ENCODE measurements at places on chromosomes 6 and 20.
A peak's percentile ranks its signal among the peaks of the same experiment; 100 is the strongest.

GRCh38 chr20:22429175-22430153 is 154.9 kb downstream of the FOXA2 start:
- no peak for DNase-seq

DNA sequence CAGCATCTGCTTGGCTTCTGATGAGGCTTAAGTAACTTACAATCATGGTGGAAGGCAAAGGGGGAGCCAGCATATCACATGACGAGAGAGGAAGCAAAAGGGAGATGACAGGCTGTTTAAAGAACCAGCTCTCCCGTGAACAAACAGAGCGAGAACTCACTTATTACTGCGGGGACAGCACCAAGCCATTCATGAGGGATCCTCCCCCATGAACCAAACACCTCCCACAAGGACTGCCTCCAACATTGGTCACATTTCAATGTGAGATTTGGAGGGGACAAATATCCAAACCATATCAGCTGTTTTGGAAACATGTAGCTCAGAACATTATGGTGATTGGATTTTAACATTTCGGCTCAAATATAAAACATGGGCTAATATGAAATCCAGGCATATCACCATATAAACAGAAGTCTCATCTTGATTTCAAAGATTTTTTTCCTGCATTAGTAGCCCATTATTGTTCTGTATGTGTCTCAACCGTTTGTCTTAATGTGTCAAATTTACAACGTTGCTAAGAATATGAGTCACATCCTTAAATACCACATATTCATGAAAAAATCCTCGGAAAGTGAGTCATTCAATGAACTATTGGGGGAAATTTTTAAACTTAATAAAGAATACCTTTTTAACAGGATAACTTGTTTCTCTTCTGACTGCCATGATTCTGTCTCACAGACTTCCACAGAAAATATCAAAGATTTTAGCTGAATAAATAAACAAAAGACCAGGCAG is 894.3 kb downstream of the TFAP2A start:
- DNase-seq = no peak

DNA sequence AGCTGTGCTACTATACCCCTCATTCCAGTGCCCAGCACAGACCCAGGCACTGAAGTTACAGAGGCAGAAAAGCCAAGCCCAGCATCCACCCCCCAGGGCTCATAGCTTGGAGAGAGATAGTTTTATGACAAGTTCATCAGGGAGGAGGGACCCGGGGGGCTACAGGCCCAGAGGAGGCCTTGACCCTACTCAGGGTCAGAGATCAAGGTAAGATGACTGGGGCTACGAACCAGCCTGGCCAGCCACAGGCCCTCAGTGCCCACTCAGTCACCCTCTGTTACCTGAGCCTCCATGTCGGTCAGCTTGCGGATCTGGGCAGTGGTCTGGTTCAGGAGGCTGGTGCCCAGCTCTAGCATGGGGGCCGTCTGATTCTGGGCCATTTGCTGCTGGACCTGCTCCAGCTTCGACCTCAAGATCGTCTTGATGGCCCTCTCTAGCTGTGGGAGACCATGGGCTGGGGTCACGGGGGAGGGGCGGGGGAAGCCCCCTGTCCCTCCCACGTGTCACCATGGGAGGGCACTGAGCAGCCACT is 26.1 kb downstream of the ANGPT4 start:
- no peak for DNase-seq

DNA sequence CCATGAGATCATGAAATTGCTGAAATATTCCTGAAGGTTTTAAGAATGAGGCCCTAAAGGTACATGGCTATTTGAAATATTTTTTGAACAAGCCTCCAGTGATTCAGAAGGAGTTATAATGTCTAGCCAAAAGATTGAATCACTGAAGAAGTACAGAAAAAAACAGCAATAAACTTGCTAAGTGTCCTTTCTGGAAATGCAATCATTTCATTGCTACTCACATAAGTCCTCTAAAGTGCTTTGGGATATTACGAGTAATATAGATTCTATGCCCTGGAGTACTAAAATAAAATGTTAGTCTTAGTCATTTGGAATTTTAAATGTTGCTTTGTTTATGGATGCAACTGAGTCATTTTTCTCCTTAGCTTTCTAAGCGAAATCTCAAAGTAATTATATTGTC is 32.7 kb downstream of the CENPW start:
- no peak for DNase-seq

DNA sequence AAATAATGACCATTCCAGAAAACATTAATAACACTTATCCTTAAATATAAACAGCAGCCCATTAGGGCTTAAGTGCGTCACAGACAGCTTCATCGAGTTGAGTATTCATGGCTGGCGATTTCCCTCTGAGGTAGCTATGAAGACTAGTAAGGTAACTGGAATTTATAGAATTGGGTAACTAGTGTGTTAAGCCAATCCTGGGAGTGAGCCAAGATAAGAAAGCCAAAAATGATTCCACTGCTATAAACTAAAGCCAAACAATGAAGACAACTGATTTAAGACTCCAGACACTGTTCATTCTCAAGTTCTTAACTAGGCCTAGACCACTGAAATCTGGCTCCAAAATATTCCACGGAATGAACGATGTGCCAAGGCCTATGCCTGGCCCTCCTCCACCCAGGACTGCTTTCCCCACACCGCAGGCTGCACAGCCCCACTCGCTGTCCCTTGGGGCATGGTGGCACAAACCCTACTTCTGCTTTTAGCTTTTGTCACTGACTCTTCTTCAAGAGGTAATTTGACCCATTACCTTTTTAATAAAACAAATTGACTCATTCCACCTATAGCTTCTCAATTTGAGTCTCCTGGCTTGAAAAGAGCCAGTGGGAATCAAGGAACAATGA is 66.0 kb downstream of the BLOC1S5 start:
- DNase-seq = no peak

GRCh38 chr20:40519918-40520317 is 169.1 kb downstream of the MAFB start:
- no peak for DNase-seq

- DNase-seq = no peak
Observed at GRCh38 chr20:9330151-9330550, 184.2 kb upstream of the LAMP5 start.

GRCh38 chr20:59223750-59224149 is 60.1 kb downstream of the ZNF831 start:
- no peak for DNase-seq

GRCh38 chr6:62670490-62671223 is 384.6 kb upstream of the KHDRBS2 start:
- no peak for DNase-seq

- DNase-seq = no peak
Observed at GRCh38 chr6:343960-344815, 47.4 kb upstream of the IRF4 start.

- DNase-seq = no peak
Observed at GRCh38 chr6:33906439-33906838, 102.6 kb upstream of the MLN start.

GRCh38 chr6:73784726-73785505 is 88.9 kb downstream of the CD109 start:
- no peak for DNase-seq

- DNase-seq = no peak
Observed at GRCh38 chr6:7106215-7106751, 1.5 kb upstream of the RREB1 start.

- peak; percentile 26 for DNase-seq
Observed at GRCh38 chr20:54491506-54491905, 16.1 kb downstream of the DOK5 start.

DNA sequence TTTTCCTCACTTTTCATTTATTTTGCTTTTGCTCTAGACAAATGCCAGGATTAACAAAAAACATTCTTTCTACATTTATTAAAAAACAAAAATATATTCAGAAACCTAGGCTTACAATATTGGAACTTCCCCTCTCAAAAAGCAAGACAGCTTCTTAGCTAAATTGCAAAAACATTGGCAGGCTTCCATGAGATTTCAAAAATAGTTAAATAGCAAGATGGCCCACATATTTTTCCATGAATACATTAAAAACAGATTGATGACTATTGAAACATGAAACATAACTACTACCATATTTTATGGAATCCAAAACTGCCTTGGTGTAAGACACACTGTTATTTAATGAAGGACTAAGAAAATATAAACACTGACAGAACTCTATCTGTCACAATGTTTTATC is 92.0 kb downstream of the LY86 start:
- DNase-seq = no peak

GRCh38 chr6:77368660-77369313 is 94.5 kb downstream of the HTR1B start:
- DNase-seq = no peak

Measured in femur (tissue), 1 donor.